Dorsolateral prefrontal cortex (tissue), 122 donors: ENCODE measurements at places on chromosomes 5 and 9.

DNA sequence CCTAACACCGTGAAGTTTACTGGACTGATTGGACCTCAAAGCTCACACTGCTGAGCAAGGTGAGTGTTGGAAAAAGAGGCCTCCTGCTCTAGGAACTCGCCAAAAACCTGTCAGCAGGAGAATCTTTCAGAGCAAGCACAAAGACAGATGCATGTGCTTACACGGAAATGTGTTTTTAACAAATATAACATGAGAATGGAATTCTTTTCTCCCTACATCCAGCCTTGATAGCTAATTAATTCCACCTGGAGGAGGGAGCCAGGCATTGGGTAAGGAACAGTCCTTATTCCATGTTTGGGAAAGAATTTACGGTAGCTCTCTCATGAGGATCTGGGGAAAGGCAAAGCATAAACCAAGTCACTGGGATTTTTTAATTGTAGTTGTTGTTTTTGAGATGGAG, 98.8 kb downstream of the KLF4 start:
- no peak for DNase-seq

GRCh38 chr5:160800375-160801275, 51.4 kb downstream of the ATP10B start:
- DNase-seq = no peak

- no peak for DNase-seq
These were observed 17.4 kb downstream of the FAM78A start for GRCh38 chr9:131258698-131259431.

- DNase-seq = no peak
These were observed 58.1 kb downstream of the PTCH1 start for GRCh38 chr9:95458666-95459065.
